ENCODE measurements at places on chromosomes 3 and 15.

DNA sequence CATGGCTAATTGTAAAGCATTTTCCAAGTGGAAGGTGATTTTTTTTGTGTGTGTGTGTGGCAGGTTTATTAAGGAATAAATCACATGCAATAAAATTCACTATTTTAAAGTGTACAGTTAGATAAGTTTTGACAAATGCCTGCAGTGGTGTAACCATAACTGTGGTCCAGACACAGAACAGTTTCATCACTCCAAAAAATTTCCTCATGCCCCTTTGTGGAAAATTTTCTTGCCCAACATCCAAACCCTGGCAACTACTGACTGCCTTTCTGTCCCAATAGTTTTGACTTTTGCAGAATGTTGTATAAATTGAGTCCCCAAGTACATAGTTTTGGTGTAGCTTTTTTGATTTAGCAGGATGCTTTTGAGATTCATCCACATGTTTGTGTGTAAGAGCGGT is 135.1 kb upstream of the KLHL25 start:
- DNase-seq = no peak

DNA sequence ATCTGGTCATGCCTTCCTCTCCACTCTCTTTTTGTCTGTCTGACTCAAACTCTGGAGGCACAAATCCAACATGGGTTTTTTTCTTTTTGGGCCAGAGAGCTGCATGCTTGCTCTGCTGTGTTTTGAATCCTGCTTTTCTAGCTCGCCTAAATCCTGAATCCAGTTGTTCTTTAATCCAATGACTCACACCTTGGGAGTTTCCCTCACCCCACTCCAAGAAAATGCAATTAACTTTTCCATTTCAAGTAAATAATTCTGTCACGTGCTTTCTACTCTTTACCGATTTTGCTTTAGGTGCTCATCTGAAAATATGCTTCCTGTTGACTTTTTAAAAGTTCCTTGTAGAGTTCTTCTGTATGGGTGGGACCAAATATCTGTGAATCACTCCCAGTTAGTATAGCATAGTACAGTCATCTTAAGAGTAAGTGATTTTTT is 47.6 kb downstream of the SLMAP start:
- DNase-seq = no peak

- no peak for DNase-seq
These were observed 20.7 kb downstream of the DUOX1 start for GRCh38 chr15:45150481-45150880.

DNA sequence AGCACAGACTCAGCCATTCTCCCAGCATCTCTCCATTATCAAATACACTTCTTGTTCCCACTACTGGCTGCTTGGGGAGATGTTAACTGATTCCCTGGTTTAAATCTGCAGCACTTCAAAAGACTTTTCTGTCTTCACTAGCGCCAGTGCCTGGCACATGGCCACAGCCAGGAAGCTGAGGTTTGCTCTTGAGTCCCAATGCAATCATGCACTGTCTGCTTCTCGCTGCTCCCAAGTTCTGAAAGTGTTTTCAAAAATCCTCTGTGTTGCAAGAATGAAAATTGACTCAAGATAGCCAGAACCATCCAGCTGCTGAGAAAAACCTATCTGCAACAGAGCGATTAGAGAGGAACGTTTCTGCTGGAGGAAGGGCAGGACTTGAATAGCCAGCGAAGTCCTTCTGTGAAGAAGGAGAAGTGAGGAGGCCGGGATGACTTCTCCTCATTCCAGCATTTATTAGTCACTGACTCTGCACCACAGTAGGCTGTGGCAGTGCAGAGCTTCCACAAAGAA is 358.4 kb upstream of the NR2F2 start:
- no peak for DNase-seq

GRCh38 chr3:141526709-141527108 is 39.9 kb downstream of the RASA2 start:
- DNase-seq = no peak

GRCh38 chr3:44913868-44914468 is 39.6 kb downstream of the TGM4 start:
- peak; percentile 29 for DNase-seq

DNA sequence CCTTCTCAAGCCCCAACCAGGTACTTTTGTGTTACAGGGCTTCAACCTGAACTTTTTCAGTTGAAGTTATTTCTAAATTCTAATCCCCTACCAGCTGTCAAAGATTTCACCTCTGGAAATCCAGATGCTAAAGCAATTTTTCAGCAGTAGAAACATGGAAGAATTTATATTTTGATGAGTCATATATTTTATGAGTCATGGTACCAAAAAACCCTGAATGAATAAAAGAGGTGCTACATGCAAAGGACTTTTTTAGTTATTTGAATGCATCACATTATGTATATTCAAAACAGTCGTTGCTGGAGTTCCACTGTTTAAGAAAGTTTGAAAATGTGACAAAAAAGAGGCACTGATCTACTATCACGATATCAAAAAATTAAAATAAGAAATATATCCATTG is 96.0 kb upstream of the ZNF385D start:
- no peak for DNase-seq

DNA sequence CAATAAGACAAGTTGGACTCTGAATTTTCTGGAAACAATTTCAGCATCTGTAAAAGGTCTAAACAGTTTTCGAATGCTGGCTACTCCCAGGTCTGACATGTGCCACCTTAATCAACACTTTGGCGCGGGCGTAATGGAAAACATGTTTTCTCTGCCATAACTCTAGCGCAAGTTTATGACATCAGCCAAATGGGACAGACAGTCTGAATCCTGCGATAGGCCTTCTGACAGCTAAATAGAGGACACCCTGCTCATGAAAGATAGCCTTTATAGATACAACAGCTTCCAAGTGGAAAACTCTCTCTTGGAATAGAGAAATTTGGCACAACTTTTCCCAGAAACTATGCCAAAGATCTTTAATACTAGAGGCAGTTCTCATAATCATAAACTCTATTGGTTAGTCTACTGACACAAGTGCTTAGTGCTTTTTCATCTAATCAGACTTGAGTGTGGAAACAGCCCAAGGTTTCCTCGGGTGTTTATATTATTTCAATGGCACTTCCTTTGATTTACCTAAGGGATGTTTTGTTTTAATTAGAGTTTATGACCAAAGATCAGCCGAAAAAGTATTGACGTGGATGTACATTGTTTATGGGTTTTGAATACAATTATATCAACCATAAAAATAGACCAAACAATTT is 120.1 kb upstream of the DPH6 start:
- DNase-seq = no peak

DNA sequence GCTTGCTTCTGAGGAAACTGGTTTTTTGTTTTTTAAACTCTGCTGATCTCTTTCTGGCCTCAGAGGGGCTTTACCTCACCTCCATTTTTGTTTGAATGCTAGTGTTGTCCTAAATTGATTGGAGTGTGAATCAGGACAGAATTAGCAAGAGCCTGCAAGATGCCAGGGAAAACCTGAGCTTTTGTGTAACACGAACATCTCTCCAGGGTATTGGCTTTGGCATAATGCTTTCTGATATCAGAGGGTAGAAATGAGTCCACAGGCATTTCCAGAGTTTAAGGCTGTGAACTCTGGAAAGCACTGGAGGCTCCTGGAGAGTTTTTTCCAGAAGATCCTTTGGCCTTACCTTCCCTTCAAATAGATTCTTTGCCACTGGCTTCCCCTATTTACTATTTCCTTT is 87.1 kb downstream of the WDR76 start:
- no peak for DNase-seq

DNA sequence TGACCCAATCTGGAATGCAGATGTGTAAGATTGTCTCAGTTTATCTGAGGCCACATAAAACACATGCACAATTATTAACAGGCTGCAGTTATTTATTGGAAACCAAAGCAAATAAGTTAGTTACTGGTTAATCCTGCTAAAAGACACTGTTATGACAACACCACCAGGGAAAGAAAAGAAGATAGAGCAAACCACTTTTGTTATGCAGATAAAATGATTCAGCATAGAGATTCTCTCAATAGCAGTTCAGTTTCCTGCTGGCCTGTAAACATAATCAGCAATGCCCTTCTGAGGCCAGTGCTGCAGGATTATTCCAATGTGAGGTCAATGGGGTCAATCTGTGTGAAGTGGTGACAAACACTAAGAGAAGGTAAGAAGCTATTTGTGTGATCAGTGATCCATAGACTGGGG is 244.4 kb downstream of the ZBTB20 start:
- DNase-seq = no peak

DNA sequence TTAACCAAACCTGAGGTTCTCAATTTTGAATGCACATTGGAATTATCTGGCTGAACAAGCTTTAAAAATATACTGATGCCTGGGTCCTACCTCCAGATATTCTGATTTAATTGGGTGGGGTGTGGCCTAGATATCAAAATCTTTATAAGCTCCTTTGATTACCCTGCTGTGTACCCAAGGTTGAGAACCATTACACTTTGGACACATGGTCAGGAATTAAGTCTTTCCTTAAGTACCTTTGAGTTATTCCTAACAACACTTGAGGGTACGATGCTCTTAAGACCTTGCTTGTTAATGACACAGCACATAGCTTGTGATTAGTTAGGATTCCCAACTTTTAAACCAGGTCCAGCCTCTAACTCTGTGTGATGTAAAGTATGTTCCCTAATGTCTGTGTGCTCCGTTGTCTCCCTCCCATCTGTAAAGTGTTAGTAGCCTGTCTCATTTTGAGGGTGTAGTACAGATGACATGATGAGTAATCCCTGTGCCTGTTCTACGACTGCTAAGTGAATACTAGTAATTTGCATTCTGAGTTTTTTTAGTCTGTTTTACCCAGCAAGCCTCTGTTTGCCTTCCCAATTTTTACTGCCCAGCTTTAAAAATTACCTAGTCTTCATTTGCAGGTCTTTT is 154.9 kb downstream of the KLHL25 start:
- DNase-seq = peak; percentile 98

- DNase-seq = no peak
These were observed 777 bp upstream of the SLC51A start for GRCh38 chr3:196215493-196216020.

DNA sequence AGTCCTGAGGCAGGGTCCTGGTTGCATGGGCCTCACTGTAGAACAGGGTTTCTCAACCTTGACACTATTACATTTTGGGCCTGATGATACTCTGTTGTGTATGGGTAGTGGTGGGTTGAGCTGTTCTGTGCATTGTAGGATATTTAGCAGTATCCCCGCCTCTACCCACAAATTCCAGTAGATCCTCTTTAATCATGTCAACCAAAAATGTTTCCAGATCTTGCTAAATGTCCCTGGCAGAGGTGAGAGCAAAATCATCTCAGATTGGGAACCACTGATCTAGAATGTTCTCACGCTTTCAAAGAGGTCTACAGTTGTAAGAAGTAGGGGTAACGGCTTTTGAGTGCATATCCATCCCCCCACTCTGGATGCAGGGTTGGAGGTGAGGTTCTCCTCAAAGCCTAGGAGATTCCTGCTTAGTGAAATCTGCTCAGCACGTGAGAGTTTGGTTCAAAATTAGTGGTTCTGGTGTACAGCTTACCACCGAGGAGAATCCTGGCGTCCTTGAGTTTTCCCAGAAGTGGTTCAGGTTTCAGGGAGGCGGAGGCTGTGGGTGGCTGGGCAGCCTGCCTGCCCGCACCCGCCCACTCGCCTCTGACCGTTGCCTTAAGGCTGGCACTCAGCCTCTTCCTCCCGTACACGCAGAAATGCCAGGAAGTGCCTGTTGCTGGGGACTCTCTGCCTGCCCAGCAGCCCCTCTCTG is 5.3 kb downstream of the ACVR2B start:
- DNase-seq = no peak

DNA sequence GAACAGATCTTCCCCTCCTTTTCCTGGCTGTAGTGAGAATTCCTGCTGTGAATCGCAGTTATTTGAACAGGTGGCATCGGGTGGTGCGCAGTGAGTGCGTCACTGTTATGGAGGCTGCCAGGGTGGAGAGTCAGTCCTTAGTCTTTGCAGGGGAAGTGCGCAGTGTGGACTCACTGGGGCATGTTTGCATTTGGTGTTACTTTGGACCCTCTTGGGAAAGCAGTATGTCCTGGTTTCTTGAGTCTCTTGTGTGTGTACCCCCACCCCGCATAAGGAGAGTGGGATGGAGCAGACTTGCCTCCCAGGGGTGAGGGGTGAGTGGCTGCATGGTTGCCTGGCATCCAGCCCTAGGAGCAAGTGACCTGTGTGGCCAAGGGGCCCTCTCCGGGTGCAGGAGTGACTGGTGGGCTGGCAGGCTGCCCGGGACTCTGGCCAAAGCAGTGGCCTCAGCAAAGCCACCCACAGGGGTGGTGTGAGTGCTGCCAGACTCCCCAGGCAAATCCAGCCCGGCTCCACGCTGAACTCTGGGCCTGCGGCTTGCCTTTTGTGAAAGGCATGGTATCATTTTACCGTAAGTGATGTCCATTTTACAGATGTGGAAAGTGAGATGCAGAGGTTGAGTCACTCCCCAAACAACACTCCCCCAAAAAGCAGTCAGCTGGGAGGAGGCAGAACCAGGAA is 46.4 kb downstream of the DNASE1L3 start:
- DNase-seq = peak; percentile 13

DNA sequence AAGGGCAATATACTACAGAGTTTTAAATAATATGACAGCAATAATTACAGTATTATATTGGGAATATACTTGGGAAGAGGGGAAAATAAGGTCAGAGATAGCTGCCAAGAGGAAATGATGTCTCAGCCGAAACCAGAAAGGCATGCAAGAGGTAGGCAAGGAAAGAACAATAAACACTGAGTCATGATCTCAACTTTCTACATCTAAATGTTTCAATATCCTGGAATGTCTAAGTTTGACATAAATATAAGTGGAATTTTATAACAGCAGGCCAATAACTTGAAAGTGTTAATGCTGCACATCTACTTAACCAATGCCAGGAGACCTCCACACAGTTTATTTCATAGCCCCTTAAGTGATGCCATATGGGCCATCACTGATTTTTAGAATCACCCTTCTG is 99.8 kb upstream of the CPNE4 start:
- no peak for DNase-seq

DNA sequence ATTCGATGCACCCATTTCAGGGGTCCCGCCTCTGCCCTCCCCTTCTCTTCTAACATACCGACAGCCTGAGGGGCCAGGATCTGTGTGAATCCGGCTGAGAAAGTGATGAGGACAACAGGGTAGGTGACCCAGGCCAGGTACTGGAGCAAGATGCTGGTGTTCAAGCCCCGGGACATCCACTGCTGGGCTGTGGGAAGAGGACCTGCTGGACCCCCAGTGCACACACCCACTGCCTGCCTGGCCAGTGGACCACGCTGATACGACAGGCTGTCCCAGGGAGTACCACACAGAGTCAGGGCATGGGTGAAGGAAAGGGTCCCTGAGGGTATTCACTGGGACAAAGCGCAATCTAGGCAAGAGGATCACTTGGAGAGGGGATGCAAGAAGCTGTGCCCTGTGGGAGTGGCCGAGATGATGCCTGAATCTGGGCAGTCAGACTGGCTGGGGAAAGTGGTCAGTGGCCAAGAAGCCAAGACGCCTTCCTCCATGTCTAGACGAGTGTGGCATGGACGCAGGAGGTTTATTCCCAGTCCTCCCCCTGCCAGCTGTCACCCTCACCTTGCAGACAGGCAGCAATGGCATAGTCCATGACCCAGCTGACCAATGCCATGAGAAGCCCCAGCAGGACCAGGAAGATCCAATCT is 3.2 kb downstream of the CLCN2 start:
- DNase-seq = no peak

GRCh38 chr3:55157731-55158130 is 229.9 kb upstream of the LRTM1 start:
- no peak for DNase-seq

- no peak for DNase-seq
These were observed 220.2 kb downstream of the NTRK3 start for GRCh38 chr15:88036154-88036839.

GRCh38 chr15:94256511-94256910 is 25.1 kb downstream of the MCTP2 start:
- DNase-seq = no peak
